ENCODE measurements at places on chromosomes 5 and 9.

DNA sequence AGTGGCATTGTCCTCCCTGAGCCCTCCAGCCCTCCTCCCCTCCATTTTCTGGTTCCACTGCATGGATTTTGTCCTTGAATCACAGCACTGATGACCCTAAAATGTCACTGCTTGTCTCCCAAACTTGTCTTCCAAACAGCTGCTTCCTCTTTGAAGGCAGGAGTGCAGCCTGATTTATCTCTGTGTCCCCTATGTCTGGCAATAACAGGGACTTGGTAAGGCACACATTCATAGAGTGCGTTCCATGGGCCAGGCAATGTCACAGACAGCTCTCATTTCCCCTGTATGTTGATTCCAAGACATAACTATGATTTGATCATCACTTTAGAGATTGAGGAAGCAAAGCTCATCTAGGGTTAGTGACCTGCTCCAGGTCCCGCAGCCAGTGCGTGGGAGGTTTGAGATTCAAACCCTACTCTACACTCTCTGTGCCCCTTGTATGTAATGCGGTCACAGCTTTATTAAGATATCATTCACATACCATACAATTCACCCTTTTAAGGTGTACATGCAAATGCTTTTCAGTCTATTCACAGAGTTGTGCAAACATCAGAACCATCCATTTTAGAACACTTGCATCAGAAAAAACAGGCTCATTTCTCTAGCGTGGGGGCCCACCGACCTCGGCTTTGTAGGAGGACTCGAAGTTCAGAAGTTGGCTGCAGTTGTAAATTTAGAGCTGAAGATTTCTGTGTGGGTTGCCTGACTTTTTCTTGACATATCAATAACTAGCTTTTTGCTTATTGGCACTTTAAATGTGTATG, 28.4 kb upstream of the BOD1 start:
- no peak for DNase-seq

- no peak for DNase-seq
Measured at GRCh38 chr9:135827866-135828580, 79.3 kb downstream of the CAMSAP1 start.

- no peak for DNase-seq
Measured at GRCh38 chr5:74499256-74500050, 141.1 kb downstream of the ENC1 start.

- DNase-seq: no peak
Measured at GRCh38 chr5:131252824-131253171, 11.1 kb upstream of the CDC42SE2 start.

DNA sequence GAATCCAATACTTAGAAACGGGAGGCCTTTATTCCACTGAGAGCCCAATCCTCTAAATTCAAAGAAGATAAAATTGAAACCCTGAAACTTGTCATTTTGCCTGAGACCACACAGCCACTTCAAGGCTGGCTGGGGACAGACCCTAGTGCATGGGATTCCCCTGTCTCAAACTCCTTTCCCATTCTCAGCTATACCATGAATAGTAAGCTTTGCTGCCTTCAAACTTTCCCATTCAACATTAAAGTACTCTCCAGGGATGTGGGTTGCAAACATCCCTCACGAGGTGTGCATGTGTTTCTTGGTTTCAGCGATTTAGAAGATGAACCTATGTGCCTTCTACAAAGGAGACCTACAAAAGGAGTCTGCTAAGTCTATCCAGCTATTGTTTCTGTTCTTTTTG, 64.6 kb downstream of the GABRB2 start:
- DNase-seq: no peak

DNA sequence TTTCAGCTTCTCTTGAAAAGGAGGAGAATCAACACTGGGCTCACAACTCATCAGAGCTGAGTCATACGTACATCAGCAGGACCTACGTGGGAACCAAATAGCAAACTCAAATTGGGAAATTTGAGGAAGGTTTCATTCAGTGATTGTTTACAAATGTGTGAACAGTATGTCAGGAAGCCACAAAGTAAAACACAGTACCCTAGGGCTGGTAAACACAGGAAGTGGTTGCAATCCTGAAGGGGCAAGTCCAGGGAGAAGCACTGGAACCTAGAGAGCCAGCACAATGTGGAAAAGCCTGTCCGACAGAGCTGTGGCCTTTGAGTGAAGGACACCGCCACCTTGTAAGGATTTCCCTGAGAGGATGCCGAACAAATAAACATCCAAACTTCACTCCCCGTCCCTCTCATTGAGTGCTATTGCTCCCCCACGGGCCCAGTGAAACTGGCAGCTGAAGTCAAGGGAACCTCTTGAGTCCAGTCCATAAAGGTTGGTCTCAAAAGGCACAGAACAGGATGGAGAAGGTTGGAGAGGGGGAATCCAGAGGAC, 26.7 kb upstream of the RICTOR start:
- DNase-seq: no peak

DNA sequence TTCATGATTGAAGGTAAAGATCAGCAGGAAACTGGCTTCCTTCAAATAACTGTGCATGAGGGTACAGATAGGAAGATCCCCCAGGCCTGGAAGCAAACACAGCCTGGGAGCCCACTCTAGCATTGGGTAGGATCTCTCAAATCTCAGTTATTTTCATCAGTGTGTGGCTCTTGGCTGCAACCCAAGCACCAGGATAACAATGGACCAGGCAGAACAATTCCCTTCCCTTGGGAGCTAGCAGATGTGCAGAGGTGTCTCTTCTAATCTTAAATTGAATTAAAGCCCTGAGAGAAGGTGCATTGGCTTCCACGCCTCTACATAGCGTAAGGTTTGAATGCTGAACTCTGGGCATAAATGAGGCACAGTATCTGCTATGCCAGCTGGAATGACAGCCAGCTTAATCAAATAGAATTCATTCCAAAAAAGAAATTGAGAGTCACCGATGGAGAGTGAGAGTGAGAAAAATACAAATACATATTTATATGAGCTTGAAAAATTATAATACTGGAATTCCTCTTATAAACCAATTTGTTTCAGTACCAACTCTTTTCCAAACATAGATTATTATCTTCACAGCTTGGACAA, 957.3 kb downstream of the CDH12 start:
- no peak for DNase-seq

- DNase-seq: no peak
Measured at GRCh38 chr5:157677931-157678330, 6.6 kb downstream of the C5orf52 start.

- no peak for DNase-seq
Measured at GRCh38 chr9:102779356-102779755, 215.8 kb upstream of the CYLC2 start.

DNA sequence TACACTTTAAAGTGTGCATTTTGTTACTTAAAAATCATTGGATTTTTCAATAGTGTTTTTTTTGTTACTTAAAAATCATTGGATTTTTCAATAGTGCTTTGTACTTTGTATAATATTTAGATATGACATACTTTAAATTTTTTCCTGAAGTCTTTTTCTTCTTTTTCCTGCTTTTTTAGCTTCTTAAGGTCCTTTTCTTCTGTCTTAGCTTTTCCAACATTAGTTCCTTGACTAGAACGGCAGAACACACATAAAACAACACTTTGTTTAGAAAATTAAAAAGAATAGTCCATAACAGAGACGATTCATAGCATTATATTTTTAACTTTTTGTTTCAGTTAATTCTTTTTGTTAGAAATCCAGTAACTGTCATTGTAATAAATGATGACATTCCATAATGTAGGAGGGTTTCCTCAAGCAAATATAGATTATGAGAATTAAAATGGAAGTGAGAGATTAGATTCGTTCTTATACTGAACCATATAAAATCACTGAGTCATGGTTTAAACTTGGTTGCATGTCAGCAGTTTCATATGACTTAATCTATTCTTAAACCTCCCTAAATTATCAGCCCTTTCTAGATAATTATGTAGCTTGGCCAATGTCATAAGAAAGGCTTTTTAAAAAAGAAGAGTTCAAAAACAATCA, 45.3 kb upstream of the RICTOR start:
- no peak for DNase-seq

GRCh38 chr9:19193029-19193324, 37.5 kb upstream of the DENND4C start:
- no peak for DNase-seq

DNA sequence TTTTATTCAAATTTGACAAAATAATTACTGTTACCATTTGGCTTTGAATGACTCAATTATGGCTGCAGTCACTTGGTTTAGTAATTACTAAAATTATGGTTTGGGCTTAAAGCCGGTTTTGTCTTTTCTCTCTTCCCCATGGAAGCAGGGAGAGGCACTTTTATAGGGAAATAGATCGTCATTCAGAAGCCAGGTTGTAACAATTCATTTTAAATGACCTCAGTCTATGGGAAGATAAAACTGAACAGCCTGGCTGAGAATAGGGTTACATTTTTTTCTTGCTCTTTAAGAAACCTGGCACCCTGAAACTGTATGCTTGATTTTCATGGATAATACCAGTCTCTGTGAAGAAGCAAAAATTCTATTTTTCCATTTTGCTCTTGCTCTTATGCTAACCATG, 169.8 kb downstream of the SMC2 start:
- no peak for DNase-seq

DNA sequence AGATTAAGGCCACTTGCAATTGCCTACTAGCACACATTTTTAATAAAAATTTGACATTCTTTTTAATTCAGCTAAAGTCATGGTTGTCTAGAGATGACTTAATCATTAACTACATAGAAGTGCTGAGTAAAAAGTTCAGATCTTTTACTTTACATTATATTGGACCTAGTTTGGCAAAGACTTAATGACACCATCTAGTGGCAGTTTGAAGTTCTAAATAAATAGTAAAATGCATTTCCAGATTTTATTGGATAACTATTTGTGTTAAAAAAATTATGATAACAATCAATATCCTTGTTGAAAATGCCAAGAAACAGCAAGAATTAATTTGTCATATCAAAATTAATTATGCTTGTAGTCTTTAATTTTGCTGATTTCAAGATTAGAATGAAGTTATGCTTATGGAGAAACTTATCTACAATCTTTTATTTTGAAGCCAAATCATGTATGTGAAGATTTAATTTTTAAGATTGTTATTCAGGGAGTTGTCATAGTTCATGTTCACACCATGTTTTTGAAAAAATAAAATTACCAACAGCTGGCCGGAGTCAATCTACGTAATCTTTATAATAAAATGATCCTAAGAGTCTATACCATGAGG, 69.6 kb upstream of the PJA2 start:
- peak; percentile 9 for DNase-seq

DNA sequence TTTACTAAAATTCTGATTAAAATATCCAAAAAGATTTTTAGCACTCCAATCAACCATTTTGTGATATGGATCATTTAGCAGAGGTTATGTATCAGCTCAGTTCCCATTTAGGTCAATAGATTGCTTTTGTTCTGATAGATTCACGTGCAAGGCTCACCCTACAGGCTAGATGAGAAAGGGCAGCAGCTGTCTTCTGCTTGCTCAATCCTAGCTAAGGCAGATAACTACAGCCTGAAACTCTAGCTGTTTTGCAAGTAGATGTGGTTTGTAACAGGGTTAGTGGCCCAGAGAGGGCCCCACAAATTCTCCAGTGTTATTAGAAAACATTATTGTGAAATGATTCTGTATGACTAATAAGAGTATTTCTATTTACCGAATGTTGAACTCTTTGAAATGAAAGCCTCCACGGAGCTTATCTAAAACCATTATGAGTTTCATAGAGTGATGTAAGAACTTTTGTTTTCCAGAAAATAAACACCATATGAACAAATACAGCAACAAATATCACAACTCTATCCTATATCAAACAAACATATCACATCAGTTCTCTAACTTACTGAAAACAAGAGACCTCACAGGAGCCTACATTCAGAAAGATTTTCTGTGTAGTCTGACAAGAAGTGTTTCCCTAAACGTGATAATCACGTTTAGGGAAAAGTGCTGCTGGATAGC, 841.9 kb upstream of the ACO1 start:
- DNase-seq: peak; percentile 78

GRCh38 chr5:148261221-148261620, 7.4 kb upstream of the SPINK13 start:
- no peak for DNase-seq

GRCh38 chr5:169832845-169833244, 147.4 kb downstream of the INSYN2B start:
- DNase-seq: no peak

GRCh38 chr9:91071184-91071990, 269.8 kb downstream of the SYK start:
- no peak for DNase-seq

GRCh38 chr5:165004175-165004574, 1498.8 kb downstream of the MAT2B start:
- DNase-seq: no peak

GRCh38 chr5:165185716-165186115, 1680.3 kb downstream of the MAT2B start:
- no peak for DNase-seq

DNA sequence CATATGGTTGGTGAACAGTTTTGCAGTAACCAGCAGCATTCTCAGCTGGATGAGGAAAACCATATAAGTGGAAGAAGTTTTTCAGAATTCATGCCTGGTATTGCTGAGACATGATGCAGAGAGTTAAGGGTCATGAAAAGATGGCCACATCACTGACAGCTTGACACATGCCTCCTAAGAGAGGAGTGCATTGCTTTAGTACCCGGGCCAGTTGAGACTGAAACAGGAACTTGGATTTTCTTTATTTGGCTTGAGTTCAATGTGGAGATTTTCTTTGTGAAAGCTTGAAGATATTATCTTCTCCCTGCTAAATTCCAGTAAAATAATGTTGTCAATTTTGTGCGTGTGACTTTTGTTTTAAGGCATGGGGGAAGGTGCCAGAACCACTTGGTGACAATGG, 35.8 kb downstream of the HACD4 start:
- DNase-seq: no peak

- DNase-seq: no peak
Measured at GRCh38 chr5:87535706-87536105, 123.0 kb upstream of the CCNH start.

DNA sequence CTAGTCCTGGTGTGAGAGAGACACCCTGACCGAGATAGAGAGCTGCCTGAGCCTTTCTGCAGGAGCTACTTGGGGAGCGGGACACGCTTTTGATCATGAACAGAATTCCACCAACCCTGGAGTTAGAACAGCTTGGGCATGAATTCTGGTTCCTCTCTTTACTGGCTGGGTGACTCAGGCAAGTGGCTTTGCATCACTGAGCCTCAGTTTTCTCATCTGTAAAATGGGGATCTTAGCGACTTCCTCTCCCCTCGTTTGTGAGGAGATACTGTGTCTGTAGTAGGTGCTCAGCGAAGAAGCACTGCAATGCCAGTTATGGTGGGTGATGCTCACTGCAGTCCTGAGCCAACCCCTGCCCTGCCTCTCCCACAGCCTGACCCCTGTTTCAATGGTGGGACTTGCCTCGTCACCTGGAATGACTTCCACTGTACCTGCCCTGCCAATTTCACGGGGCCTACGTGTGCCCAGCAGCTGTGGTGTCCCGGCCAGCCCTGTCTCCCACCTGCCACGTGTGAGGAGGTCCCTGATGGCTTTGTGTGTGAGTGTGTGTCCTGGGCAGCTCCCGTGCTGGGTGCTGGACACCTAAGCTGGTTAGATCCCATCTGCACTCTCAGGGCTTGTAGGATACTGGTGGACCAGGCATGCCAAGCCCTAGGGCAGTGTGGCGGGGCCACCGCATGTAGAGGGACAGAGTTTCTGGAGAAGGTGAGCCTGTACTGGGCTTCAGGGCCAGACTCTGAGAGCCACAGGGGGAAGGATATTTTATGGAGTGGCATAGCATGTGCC, 16.0 kb downstream of the CRB2 start:
- DNase-seq: no peak

GRCh38 chr9:19405771-19406170, 3.0 kb upstream of the ACER2 start:
- DNase-seq: no peak

GRCh38 chr5:115461506-115462290, 82.9 kb downstream of the FEM1C start:
- DNase-seq: no peak
